ENCODE measurements at places on chromosomes 5 and 9.

GRCh38 chr9:124018730-124019697 lies 7.4 kb downstream of the LHX2 start:
- no peak for DNase-seq

DNA sequence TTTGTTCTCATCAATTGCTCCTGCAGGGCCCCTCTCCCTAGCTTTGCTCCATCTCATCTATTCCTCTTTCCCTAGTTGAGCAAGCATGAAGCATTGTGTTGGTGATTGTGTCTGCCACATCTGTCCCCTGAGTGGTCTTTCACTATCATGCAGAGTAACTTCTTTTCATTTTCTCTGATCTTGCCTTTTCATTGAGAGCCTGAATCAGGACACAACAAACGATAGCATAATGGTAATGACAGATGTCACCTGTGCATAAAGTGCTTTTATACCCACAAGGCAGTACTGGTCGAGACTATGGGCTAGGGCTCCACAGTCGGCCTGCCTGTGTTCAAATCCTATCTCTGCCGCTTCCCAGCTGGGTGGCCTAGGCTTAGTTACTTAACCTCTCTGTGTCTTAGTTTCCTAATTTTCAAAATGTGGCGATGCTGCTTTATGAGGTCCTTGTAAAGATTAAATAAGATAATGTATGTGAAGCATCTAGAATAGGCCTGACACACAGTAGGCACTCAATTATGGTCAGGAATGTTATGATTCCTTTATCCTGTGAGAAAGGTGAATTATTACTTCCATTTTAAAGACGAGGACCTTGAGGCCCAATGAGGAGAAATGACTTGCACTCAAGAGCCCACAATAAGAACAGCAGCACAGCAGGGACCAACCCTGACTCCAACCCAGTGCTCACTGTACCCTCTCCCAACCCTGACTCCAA lies 137.1 kb upstream of the ZNF618 start:
- DNase-seq: no peak

- no peak for DNase-seq
These were observed 13.8 kb downstream of the HNRNPK start for GRCh38 chr9:83966209-83966582.

- DNase-seq: no peak
These were observed 93.8 kb downstream of the FEM1C start for GRCh38 chr5:115450741-115451140.

- peak; percentile 73 for DNase-seq
These were observed 41.6 kb downstream of the ADAMTS12 start for GRCh38 chr5:33850100-33850594.

DNA sequence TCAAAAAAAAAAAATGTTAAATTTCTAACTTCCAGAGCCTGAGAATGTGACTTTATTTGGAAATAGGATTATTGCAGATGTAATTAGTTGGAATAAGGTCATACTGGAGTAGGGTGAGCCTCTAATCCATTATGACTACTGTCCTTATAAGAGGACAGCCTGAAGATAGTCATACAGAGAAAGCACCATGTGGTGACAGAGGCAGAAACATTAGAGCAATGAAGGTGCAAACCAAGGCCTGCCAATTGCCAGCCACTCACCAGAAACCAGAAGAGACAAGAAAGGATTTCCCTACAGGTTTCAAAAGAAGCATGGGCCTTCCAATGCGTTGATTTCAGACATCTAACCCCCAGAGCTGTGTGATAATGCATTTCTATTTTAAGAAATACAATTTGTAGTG lies 659.2 kb upstream of the CHD1 start:
- DNase-seq: no peak

DNA sequence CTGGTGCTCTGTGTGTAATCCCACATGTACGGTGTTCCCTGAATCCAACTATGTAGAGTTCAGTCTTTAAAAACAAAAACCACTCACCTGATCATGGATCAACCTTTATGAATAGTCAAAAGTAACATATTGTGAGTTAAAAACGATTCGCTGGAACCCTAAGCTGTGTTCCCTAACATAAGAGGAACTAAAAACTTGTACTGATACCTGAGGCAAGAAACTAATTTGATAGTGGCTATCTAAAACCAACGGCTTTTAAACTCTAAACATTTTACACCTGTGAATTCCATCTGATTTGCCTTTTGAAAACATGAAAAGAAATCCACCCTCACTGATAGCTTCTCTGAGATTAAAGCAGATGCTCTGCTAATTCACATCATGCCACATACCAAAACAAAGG lies 101.5 kb downstream of the DEPDC1B start:
- DNase-seq: no peak

- no peak for DNase-seq
These were observed 206.0 kb upstream of the PRR16 start for GRCh38 chr5:120258123-120258522.

- DNase-seq: no peak
These were observed 37.6 kb upstream of the IPPK start for GRCh38 chr9:92707530-92707929.

DNA sequence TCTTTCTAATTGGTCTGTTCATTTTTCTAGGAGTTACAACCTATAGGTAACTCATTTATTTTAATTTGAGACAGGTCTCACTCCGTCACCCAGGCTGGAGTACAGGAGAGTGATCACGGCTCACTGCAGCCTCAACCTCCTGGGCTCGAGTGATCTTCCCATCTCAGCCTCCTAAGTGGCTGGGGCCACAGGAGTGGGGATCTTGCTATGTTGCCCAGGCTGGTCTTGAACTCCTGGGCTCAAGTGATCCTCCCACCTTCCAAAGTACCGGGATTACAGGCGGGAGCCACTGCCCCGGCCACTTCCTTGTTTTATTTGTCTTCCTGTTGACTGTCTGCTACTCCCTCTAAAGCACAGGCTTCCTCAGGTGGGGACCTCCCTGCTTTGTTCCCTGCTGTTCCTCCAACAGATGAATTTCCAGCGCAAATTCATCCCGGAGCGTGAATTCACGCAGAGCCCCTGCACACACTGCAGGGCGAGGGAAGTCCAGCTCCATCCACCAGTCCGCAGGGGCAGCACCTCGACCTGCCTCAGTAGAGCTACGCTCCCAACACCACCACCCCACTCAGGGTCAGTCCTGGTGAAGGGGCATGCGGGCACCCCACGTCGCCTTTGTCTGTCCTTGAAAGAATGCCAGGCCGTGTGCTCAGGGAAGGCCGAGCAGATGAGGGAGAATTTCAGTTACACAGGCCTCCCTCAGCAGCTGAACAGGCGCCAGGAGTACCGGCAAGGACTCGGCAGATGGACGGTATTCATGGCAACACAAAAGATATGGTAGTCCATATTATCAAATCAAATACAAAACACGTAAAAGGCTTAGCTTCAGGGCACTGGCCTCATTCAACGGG lies 6.3 kb downstream of the QSOX2 start:
- no peak for DNase-seq

DNA sequence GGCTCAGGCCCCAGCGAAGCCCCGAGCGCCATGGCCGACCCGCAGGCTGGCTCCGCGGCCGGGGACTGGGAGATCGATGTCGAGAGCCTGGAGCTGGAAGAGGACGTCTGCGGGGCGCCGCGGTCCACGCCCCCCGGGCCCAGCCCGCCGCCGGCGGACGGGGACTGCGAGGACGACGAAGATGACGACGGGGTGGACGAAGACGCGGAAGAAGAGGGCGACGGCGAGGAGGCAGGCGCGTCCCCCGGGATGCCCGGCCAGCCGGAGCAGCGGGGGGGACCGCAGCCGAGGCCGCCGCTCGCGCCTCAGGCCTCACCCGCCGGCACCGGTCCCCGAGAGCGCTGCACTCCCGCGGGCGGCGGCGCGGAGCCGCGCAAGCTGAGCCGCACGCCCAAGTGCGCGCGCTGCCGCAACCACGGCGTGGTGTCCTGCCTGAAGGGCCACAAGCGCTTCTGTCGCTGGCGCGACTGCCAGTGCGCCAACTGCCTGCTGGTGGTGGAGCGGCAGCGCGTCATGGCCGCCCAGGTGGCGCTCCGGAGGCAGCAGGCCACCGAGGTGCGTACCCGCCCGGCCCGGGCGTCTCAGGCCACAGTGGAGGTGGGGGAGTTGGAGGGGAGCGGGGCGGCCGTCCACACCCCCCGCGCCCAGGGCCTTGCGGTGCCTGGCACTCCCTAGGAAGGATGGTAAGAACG lies 1.6 kb downstream of the DMRT2 start:
- DNase-seq: peak; percentile 59

GRCh38 chr9:110638381-110638954 lies 30.1 kb upstream of the MUSK start:
- no peak for DNase-seq

GRCh38 chr9:127138444-127138843 lies 16.0 kb upstream of the ANGPTL2 start:
- no peak for DNase-seq
